ELR (cell line): ENCODE measurements at places on chromosomes 1 and 21.

DNA sequence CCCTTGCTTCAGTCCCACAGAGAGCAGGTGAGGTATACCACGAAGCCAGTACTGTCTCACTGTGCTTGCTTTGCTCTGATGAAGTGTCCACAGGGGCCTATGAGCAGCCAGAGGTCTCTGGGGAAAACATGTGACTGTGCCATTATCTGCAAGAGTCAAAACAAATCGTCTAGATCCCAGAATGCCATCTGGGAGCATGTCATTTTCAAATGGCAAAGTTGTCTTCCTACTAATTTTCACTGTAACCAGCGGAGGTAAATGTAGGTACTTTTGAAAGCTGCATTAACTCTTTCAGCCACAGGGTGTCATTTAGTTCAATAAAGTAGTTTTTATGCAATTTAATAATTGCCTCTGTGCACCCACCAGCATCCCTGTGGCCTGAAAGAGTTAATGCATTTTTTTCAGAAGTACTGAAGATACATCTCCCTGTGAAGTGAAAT, 173.6 kb upstream of the SGIP1 start:
- DNase-seq, result peak; percentile 49

DNA sequence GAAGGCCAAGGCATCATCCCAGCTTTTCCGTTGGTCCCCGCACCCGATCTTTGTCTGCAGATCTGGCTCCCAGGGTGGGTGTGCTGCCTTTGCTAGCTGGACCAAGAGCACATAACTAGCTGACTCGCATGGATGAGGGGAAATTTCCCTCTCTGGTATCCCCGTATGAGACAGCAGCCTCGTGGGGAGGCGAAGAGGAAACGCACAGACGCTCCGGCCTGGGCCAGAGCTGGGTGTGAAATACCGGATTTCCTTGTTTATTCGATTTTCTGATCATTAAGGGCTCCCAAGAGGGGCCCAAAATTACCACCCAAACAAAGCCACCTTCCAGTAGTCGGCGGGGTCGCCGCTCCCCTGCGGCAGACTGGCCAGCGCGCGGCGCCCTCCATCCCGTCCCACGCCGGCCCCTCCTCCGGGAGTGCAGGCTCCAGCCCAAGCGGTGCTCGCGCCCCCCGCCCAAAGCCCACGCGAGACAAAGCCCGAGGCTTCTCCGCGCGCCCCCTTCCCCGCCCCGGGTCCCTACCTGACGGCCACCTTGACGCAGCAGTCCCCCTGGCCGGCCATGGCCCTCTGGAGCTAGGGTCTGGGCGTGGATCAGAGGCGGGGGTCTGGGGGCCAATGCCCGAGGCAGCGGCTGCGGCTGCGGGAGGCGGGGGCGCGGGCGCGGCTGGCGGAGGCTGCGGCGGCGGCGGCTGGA, 546 bp downstream of the KIF21B start:
- DNase-seq, result peak; percentile 32

GRCh38 chr1:156676114-156676819, 940 bp downstream of the NES start:
- no peak for DNase-seq

DNA sequence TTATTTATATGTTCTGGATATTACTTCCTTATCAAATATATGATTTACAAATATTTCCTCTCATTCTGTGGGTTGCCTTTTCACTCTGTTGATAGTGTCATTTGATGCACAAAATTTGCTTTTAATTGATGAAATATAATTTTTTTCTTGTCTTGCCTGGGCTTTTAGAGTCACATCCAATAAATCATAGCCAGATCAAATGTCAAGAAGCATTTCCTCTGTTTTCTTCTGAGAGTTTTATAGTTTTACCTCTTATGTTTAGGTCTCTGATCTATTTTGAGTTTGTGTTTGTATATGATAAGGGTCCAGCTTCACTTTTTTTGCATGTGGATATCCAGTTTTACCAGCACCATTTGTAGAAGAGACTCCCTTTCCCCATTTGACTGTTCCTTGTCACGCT, 29.5 kb downstream of the CD46 start:
- no peak for DNase-seq

DNA sequence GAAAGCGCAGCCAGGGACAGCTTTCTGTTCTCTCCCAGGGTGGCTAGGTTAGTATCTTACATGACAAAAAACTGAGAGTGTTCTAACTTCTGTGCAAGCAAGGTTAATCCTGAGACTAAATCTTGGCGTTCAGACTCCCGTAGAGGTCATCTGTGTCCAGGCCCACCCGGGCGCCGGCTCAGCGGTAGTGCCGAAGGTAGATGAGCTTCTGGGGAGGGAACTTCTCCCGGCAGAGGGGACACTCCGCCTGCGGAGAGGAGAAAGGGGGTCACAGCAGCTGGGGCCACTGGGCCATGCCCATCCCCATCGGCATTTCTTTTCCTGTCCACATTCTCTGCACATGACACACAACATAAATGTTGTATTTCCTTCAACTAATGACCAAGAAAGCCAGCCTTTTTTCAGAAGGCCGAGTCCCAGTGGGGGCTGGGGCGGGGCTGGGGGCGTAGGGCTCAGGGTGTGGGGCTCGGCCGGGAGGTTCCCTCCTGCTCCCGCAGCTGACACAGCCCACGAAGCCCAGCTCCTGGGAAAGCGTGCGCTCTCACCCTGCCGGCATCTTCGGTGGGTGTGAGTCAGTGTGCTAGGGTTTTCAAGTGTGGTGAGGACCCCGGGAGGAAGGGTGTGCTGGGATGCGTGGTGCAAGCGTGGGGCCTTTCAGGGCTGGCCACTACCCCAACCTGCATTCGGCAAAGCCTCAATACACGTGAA, 6.6 kb downstream of the PEX10 start:
- peak; percentile 77 for DNase-seq

DNA sequence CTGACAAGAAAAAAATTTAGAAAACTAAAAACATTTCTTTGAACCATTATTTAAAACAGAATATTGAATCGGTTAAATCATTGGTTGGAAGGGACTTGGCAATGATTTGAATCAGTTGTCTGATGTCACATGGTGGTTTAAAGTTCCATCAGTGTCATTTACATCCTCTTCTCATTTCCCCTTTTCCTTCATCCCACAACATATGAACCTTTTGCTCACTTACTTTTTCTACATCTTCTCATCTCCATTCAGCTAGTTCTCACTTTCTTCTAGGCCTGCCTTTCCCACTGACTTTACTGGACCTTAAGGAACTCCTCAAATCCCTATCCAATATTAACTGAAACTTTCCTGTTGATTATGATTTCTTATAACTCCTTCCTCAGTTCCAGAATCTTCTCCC, 58.5 kb downstream of the PHACTR4 start:
- DNase-seq, result no peak

- DNase-seq, result no peak
Observed at GRCh38 chr1:79549201-79549600, 542.7 kb upstream of the ADGRL4 start.

DNA sequence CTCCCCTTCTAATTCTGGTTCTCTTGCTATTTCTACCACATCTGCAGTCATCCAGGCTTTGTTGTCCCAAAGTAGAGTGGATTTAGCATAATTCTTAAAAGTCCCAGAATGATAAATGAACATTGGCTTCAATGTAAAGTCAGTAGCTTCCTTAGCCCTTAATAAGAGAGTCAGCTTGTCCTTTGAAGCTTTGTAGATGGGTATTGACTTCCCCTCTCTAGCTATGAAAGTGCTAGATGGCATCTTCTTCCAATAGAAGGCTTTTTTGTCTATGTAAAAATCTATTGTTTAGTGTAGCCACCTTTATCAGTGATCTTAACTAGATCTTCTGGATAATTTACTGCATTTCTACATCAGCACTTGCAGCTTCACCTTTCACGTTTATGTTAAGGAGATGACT, 181.4 kb upstream of the B3GALT2 start:
- no peak for DNase-seq

GRCh38 chr1:168430321-168430720, 113.5 kb downstream of the XCL2 start:
- DNase-seq, result no peak

DNA sequence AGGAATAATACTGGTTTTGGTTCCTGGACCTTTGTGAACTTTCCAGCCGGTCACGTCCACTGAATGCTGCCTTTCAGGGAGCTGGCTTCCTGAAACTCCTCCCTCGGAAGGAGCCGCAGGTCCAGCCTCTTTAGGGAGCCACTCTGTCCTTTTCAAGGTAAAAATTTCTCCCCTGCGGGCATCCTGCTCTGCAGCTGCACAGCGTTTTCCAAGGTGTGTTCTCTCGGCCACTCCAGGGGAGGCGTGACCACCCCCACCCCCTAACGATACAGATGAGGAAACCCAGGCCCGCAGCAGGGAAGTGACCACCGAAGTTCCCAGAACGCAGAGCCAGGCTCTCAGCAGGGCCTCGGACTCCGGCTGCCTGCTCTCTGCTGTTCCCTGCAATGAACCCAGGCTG, 21.5 kb downstream of the PADI2 start:
- DNase-seq, result no peak

- no peak for DNase-seq
Observed at GRCh38 chr1:4089421-4090175, 189.5 kb upstream of the C1orf174 start.
